ENCODE measurements at places on chromosomes 7 and 10.

- DNase-seq, result peak; percentile 86
These were observed 312.0 kb downstream of the RNLS start for GRCh38 chr10:88270871-88271713.

- no peak for DNase-seq
These were observed 80.6 kb downstream of the ORC5 start for GRCh38 chr7:104127204-104127603.

GRCh38 chr10:77925795-77926565 lies 575 bp downstream of the DLG5 start:
- peak; percentile 32 for DNase-seq

DNA sequence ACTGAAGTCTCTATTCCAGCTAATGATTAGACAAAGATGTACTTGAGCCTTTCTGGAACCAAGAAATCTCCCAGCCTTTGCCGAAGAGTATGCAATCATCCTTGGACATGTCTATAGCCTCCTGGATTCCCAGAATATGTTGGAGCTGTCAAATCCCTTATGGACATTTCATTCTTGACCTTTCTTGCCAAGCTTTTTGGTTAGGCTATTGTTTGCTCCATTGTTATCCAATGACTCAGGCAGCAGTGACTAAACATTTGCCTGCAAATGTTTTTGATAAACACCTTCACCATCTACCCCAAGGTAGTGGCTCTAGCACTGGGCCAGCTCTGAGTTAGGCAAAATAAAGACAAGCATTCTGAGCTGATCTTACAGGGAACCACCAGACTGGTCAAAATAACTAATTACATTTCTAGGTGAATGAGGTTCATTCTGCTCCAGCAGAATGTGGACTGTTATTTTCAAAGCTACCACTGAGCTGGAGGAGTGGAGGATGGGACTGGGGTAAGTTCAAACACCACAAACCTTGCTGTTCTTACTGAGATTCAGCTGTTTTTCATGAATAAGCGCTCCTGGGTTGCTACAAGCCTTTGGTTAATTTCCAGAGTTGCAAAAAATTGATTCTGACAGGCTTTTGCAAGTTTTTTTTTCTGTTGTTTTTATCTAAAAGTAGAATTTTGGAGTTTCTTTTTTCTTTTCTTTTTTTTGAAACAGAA lies 81.0 kb downstream of the TMEM270 start:
- no peak for DNase-seq

GRCh38 chr10:130762491-130762890 lies 549.0 kb downstream of the TCERG1L start:
- no peak for DNase-seq

GRCh38 chr7:102320601-102321350 lies 34.1 kb downstream of the SH2B2 start:
- peak; percentile 9 for DNase-seq

- no peak for DNase-seq
These were observed 65.0 kb downstream of the RBM33 start for GRCh38 chr7:155709453-155709852.

- DNase-seq, result no peak
These were observed 42.7 kb upstream of the A1CF start for GRCh38 chr10:50928190-50928552.

DNA sequence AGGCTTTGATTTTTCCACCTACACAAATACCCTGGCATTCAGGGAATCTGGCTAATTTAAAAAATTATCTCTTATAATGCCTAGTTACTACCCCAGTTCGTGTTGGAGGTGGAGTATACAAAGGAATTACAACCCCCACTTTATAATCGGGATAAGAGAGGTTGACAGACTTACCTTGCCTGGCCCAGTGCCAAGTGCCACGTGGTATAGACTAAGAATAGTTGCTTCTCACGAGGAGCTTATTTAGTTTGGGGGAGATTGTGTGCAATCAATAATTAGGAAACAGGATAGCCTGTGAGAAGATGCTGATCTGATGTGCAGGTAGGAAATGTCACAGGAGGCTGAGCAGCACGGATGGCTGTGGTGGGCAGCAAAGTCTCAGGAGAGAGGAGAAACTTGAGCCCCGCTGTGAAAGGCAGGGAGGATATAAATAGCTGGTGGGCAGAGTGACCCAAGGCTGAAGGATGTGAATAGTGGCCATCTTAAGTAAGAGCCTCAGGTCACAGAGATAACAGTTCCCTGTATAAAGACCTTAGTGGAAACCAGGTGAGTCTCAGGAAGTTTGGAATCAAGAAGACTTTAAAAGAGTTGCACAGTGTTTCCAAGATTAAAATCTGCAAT lies 11.3 kb upstream of the ATXN7L1 start:
- DNase-seq, result no peak

- DNase-seq, result no peak
These were observed 47.3 kb downstream of the PIP4K2A start for GRCh38 chr10:22667093-22667480.

DNA sequence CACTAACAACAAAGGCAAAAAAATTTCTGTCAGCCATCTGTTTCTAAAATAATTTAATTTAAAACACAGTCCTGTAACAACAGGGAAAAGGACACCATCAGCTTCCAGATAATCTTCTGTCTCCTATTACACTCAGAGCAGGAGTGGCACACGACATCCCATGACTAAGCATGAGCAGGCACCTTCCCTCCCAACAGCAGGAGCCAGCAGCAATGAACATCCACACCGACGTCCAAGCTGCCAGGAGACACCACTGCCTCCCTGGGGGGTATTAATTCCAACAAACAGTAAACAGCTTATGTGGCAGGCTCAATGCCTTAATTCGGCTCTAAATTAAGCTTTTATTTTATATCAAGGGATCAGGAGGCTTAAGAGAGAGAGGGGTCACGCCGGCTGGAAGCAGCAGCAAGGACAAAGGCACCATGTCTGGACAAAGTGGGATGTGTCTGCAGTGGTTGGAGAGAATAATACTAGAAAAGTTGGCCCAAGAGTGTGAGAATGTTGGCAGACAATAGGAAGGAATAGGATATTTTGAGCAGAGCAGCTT lies 45.7 kb downstream of the KIAA1549 start:
- no peak for DNase-seq

GRCh38 chr7:102248081-102248455 lies 38.6 kb upstream of the SH2B2 start:
- no peak for DNase-seq

GRCh38 chr7:36238138-36238537 lies 85.1 kb downstream of the EEPD1 start:
- DNase-seq, result no peak

Data from suppressor macrophage treated with lipopolysaccharide for 1 hour (primary cell).